ENCODE measurements at places on chromosomes 3 and 15.
A peak's percentile ranks its signal among the peaks of the same experiment; 100 is the strongest.

GRCh38 chr3:23884481-23884880 is 32.3 kb downstream of the NKIRAS1 start:
- no peak for DNase-seq

GRCh38 chr15:95091444-95091843 is 860.1 kb downstream of the MCTP2 start:
- DNase-seq, result no peak

GRCh38 chr3:194087280-194087679 is 48.7 kb upstream of the HES1 start:
- no peak for DNase-seq

GRCh38 chr3:169945313-169945712 is 21.3 kb upstream of the SEC62 start:
- no peak for DNase-seq

GRCh38 chr15:28269097-28269496 is 52.9 kb downstream of the HERC2 start:
- DNase-seq, result no peak

- no peak for DNase-seq
These were observed 105.3 kb upstream of the RNU6-1 start for GRCh38 chr15:67945131-67945530.

- DNase-seq, result peak; percentile 0
These were observed 1178.7 kb downstream of the ROBO1 start for GRCh38 chr3:78588906-78589621.

DNA sequence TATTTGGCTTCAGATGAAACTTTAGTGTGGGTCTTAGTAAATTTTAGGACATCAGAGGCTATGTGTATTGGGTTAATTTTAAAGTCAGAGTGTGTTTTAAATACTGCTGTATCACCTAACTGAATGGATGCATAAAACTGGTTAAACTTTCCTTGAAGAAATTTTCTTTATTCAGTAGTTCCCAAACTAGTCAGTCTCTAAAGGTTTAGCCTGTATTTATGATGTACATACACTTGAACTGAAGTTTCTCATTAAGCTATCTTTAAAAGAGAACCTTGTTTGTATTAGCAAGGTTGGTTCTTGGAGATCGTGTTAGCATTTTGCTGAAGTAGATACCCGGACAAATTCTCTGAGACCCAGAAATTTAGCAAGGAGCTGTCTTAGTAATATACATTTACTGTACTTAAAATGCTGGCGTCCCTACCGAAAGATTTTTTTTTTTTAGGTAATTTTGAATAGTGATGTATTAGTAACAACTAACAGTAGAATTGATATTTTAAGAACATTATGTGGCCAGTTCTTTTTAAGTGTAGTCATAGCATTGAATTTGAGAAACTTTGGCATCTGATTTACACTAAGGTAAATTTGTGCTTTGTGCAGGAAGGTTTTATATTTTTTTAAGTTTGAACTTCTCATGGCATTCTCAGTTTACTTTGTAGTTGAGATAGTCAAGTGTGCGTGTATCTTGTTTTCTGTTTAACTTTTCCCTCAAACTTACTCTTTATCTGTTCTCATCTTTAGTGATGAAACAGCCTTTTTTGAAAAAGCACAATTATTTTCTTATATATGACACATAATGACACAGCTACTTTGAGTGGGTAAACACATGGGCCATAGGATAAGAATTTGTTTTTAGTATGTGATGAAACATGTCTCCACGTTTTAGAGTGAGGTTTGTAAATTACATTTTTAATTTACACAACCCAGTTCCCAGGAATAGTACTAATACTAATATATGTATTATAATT is 2.9 kb downstream of the DIPK2A start:
- no peak for DNase-seq

GRCh38 chr3:71984843-71985613 is 200.1 kb upstream of the PROK2 start:
- no peak for DNase-seq

GRCh38 chr15:98554272-98555172 is 93.8 kb upstream of the IGF1R start:
- no peak for DNase-seq

DNA sequence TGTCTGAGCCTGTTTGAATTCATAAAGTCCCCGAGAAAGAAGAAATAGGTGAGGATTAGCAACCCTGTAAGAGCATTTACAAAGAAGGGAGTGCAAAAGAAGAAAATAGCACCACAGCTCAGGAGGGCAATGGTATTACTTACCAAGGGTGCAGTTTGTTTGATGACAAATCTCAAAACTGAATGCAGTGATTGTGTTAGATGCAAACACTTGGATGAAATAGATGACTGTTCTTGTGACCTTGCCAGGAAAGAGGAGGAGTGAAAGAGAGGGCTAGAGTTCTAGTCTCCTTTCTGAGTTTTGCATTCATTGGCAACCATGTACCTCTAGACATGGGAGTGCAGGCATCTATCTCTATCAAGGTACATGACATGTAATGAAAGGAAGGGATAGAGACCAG is 1030.8 kb upstream of the CFAP20DC start:
- DNase-seq, result no peak

DNA sequence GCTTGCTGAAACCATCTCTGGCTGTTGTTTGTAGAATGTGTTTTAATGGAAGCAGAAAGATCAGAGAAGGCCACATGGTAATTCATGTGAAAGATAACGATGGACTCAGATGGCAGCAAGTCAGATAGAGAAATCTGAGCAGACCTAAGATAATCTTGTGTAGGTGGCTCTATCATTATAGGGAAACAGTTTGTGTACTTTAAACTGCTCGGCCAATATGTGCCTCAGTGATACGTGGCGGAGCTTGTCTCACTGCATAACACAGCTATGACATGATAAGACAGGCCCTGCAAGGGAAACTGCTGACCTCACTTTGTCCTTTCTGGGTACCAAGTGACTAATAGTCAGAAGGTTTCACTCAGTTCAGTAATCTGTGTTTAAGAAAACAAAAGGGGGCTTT is 51.0 kb downstream of the MME start:
- no peak for DNase-seq

GRCh38 chr15:96894659-96895058 is 564.2 kb downstream of the NR2F2 start:
- DNase-seq, result no peak

DNA sequence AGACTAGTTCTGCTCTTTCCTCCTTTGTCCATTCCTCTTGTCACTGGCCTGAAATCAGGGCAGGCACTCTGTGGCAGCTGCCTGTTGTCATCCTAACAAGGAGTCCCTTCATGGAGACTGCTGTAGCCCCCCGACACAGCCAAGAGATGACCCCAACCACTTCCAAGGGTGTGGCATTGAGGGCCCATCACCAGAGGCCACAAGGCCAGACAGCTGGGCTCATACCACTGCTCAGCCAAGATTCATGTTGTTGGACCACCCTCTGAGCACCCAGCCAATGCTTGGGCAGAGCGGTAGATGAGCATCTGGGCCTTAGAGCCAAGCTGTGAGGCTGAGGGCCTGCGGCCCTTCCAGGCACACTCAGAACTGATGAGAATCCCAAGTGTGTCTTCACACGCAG is 85.4 kb downstream of the EPHB1 start:
- DNase-seq, result no peak

- no peak for DNase-seq
These were observed 53.2 kb upstream of the BOC start for GRCh38 chr3:113158171-113158570.

GRCh38 chr3:13197795-13198194 is 124.6 kb upstream of the IQSEC1 start:
- DNase-seq, result no peak

GRCh38 chr3:26590919-26591484 is 31.6 kb upstream of the LRRC3B start:
- DNase-seq, result no peak

DNA sequence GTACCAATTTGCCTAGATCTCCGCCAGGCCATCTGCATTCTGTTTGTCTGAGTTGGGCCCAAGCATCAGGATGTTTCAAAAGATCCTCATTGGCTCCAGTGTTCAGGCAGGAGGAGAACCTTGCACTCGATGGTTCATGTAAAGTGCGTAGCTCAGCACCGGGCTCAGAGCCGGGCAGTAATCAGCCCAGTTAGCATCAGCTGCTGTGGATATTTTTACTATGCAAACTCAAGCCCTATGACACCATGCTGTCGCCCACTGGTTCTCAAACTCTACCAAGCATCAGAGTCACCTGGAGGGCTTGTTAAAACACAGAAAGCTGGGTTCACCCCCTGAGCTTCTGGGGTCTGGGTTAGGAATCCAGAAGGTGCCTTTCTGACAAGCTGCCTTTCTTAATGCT is 310.8 kb downstream of the SHQ1 start:
- DNase-seq, result no peak

DNA sequence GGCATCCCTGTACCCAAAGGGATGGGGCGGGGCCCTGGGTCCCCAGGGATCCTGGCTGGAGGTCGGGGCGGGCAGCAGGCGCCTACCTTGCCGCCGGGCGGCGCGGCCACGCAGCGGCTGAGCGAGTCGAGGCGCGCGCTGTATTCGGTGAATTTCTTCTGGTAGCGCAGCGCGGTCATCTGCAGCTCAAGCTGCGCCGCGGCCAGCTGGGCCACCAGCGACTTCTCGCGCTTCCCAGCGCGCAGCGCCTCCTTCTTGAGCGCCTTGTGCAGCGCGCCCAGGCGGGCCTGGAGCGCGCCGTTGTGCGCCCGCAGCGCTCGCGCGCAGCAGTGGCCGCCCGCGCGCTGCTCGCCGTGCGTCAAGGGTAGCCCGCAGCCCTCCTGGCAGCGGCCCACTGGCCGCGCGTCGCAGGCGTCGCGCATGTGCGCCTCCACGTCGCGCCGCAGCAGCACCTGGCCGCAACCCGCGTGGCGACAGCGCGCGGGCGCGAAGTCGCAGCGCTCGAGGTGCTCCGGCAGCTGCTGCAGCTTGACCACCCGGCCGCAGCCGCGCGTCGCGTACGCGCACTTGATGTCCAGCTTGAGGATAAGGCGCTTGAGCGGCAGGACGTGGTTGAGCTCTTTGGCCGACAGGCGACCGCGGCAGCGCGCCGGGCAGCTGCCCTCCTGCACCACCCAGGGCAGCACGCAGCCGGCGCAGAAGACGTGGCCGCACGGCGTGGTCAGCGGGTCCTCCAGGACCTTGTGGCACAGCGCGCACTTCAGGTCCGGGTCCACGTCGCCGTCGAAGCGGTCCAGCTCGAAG is 522 bp downstream of the PDZRN3 start:
- peak; percentile 16 for DNase-seq

DNA sequence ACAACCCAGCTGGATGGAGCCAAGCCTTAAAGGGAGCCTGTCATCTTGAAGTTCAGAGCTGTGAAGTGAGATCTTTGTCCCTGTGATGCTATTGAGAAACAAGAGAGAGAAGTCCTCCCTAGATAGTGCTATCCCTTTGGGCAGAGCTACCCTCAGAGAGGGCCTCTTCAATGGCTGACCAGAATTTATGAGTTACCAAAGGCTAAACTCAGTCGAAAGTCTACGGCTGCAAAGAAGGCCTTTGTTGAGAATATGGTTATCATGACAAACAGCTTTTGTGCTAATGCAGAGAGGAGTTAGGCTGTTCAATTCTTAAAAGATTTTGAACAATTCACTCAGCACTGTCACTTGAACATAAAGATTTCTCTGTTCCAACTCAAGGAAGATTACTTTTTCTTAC is 65.9 kb upstream of the C3orf80 start:
- DNase-seq, result no peak

DNA sequence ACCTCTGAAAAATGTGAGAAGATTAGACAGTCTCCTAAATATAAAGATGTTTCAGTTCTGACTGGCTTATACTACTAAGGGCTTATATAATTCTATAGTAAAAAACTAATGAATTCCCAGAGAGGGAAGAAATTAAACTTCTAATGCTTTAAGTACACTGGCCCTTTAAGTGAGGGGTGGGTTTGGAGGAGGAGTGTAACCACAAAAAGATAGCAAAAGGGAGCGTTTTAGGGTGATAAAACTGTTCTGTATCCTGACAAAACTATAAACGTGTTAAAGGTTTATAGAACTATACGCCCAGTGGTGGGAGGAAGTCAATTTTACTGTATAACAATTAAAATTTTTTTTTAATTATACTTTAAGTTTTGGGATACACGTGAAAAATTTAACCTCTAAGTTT is 45.8 kb downstream of the CEP152 start:
- no peak for DNase-seq

- no peak for DNase-seq
These were observed 107.1 kb upstream of the TPM1 start for GRCh38 chr15:62935300-62936081.

- DNase-seq, result no peak
These were observed 19.2 kb downstream of the DZIP3 start for GRCh38 chr3:108608750-108609149.

- DNase-seq, result no peak
These were observed 233.3 kb downstream of the THSD4 start for GRCh38 chr15:71348597-71348996.

DNA sequence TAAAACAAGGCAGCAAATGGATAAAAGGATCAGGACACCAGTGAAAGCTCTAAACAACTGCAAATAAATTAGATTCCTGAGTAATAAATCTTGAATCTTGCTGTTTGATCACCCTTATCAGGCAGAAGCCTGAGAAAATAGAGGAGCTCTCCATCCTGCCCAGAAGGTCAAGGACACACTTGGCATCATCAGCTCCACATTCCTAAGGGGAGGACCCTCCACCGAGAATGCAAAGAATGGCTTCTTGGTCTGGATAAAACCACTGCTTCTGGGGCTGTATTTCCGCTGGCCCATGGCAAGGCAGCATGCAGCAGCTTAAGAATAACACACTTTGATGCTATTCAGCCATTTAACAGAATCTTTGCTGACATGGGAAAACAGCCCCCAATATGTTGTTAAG is 108.9 kb upstream of the TSC22D2 start:
- DNase-seq, result no peak

- DNase-seq, result no peak
These were observed 1028.3 kb upstream of the NR2F2 start for GRCh38 chr15:95302206-95302605.

DNA sequence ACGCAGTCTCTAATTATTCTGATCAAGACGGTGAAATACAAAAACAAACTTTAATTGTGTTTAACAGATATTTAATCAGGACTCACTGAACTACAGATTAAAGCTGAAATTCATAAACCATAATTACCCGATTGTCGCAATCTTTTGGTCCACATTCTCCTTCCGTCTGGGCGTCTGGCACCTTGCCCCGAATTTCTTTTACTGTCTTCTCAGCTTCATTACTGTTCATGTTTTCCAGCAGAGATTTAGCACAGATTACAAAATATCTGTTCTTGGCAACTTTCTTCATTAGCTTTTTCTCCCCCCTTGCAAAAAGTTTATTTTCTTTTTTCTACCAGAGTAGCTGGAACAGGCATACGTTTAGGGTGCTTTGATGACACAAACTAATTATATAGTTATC is 271.4 kb downstream of the TIGIT start:
- no peak for DNase-seq

DNA sequence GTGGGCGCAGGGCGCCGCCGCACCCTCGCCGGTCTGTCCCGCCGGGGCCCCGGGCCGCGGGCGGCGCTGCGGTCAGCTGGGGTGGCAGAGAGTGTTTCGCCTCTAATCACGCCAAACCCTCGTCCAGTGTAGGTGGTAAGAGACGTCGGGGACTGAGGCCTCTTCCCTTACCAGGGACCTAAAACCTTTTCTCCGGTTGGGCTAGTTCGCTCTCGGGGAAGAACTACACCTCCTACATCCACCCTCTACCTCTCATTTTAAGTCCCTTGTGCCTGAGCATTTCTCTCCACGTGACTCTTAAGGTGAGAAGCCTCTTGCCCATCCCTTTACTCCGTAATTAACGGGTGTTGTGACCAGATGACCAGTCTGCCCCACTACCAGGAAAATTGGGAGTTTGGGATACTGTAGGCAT is 520 bp downstream of the TMEM42 start:
- no peak for DNase-seq

- DNase-seq, result peak; percentile 79
These were observed 54.6 kb upstream of the MYZAP start for GRCh38 chr15:57537072-57537471.
